ENCODE measurements at places on chromosomes 13 and 19. TPM values are rescaled to one million over a fixed set of nuclear protein-coding genes. Genes with fewer than 3 reads are reported as not detected.

C3 gene
- 1.6 TPM for total RNA-seq

NAPSA gene
- total RNA-seq: under 0.01 TPM

- DNase-seq: no peak
Observed at GRCh38 chr13:107291875-107292274, 723.9 kb upstream of the ARGLU1 start.

DNA sequence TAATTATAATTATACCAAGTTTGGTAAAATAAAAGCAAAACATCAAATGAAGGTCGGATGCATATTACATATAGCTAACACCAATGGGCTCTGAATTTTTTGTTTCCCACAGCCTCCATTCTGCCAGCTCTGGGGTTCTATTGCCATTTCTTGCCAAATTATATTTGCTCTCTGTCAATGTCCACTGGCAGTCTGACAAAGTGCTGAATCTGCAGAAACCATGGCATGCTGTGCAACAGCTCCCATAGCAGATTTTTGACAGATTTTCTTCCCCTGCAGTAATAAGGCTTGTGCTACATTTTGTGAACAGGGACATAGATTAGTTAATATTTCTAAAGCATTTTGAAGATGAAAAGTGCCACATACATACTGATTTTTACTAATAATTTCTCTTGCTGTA lies 1102.1 kb downstream of the DIAPH3 start:
- no peak for DNase-seq

DNA sequence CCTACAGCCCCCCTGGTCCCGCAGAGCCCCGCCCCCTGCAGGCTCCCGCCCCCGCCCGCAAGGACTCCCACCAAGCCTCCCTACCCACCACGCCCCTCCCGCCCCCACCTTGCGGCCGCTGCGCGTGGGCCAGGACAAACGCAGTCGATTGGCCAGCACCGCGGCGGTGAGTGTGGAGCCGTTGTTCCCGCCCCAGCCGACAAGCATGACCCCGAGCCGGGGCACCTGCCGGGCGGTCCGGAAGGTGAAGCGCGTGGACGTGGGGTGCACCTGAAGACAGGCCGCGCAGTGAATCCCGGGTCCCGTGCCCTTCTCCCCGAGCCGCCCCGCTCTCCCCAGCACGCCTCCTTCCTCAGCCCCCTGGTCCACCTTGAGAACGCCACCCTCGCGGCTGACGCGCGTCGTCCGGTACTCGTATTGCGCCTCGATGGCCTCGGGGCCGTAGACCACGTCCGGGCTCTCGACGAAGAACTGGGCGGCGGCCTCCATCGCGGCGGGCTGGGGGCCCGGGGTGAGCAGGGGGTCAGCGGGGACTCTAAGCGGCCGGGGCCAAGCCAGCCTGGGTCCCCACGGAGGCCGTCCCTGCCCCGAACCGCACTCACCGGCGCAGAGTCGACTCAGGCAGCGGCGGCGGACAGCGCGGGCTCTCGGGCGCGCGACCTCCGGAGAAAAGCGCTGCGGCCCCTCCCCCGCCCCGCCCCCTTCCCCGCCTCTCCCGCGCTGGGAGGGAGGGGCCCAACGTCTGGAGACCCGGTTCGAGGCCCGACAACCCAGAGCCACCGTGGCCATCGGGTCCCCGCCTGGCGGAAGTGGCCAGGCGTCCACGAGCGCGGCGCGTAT lies at the start of gene ISYNA1:
Gene ISYNA1 (minus strand): TSS at position 643 of the 840 bp plus-strand sequence. CDS start 154 bp downstream, at position 489.
- DNase-seq: peak; percentile 52

GRCh38 chr13:71727662-71728061 lies 139.3 kb downstream of the DACH1 start:
- no peak for DNase-seq

DNA sequence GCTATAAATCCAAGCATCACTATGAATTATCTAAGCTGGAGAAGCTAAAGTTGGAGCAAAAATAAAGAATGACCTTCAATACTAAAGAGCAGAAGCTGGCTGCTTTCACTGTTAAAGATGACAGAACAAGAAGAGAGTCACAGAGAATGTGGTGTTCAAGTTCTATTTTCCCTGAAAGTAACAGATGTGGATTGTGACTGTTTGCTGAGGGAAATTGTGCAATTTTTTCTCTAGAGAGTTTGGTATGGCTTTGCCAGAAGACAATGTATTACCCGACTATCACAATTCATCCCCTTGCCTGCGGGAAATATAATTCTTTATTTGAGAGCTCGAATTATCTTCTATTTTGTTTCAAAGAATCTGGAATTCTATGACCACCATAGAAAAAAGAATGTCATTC lies 83.1 kb downstream of the TNFSF13B start:
- DNase-seq: no peak

Data from fibroblast of villous mesenchyme (primary cell).